Activated CD8-positive, alpha-beta T cell treated with anti-CD3 and anti-CD28 coated beads, Interleukin-2, amount 10 ng/mL, durations not matched to agents 7 days and 5 days (primary cell): ENCODE measurements at places on chromosomes 12 and 14. TPM values are rescaled to one million over a fixed set of nuclear protein-coding genes. Genes with fewer than 3 reads are reported as not detected.

The SSPN gene
- total RNA-seq, result not detected

The GUCY2C gene
- total RNA-seq, result not detected

The KMT2D gene
- 113 TPM for total RNA-seq

The SOAT2 gene
- 10.8 TPM for total RNA-seq

The VSIG10 gene
- 8.2 TPM for total RNA-seq

The KRT8 gene
- total RNA-seq, result not detected

The PAWR gene
- total RNA-seq, result 6.2 TPM

The DLK1 gene
- total RNA-seq, result not detected

The TSPAN19 gene
- not detected for total RNA-seq

The AMN gene
- 0.91 TPM for total RNA-seq

The GLIPR1L2 gene
- total RNA-seq, result not detected

The GRIP1 gene
- 0.55 TPM for total RNA-seq

The ADAMTS20 gene
- not detected for total RNA-seq
